ENCODE measurements at places on chromosomes 1 and 21.

GRCh38 chr1:95578462-95578861 is 344.5 kb downstream of the RWDD3 start:
- DNase-seq, result no peak

- no peak for DNase-seq
Measured at GRCh38 chr1:80113168-80114038, 1106.9 kb upstream of the ADGRL4 start.

GRCh38 chr1:172376431-172376830 is 44.1 kb upstream of the C1orf105 start:
- no peak for DNase-seq

GRCh38 chr21:44601596-44602462 is 1.4 kb downstream of the KRTAP10-7 start:
- peak; percentile 6 for DNase-seq

DNA sequence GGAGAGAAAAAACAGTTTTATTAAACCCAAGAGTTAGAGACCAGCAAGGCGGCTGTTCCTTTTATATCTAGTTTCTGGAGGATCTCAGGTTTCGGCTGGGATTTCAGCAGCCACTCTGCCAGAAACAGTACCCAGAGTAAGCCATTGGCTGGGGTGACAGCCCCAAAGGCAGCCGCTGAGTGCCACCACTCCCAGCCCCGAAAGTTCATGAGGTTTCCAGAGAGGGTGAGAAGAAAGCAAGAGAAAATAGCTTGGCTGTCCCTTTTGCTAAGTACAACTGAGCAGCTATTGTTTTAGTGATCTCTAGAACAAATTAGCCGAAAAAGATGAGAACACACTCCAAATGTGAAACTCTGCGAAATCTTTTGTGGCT is 1.2 kb downstream of the SH3BGR start:
- DNase-seq, result no peak

GRCh38 chr1:197198333-197198732 is 51.9 kb upstream of the ASPM start:
- no peak for DNase-seq

GRCh38 chr1:171965777-171966176 is 124.5 kb downstream of the DNM3 start:
- peak; percentile 1 for DNase-seq

- no peak for DNase-seq
Measured at GRCh38 chr1:191152776-191153175, 675.1 kb upstream of the BRINP3 start.

DNA sequence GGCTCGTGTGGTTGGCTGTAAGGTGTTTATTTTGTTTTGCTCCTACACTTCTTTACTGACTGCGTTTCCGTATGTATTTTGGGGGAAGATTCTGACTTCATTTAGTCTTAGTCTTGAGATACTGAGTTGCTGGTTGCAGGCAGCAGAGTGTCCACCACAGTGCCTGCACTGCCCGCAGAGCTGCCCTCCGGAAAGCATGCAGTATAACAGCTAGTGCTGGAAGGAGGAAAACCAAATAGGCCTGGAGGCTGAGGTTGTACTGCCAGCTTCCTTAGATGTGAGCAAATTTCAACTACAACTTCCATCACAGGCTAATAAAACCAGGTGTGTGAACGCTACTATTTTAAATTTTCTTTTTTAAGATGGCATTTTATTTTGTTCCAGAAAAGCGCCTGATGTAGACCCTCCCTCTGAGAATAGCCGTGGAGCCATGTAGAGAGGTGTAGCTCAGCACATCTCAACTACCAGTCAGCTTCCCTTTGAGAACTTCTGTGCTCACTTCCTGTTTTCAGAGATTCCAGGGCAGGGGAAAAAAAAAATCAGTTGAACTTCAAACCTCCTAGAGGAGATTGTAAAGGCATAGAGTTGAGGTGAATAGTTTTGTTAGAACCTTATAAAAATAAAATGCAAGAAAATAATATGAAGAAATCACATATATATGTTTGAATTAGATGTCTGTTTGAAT is 17.6 kb downstream of the LMO4 start:
- no peak for DNase-seq

GRCh38 chr1:2472109-2472508 is 4.0 kb upstream of the PLCH2 start:
- no peak for DNase-seq

GRCh38 chr21:39628385-39628784 is 15.6 kb downstream of the B3GALT5 start:
- no peak for DNase-seq

DNA sequence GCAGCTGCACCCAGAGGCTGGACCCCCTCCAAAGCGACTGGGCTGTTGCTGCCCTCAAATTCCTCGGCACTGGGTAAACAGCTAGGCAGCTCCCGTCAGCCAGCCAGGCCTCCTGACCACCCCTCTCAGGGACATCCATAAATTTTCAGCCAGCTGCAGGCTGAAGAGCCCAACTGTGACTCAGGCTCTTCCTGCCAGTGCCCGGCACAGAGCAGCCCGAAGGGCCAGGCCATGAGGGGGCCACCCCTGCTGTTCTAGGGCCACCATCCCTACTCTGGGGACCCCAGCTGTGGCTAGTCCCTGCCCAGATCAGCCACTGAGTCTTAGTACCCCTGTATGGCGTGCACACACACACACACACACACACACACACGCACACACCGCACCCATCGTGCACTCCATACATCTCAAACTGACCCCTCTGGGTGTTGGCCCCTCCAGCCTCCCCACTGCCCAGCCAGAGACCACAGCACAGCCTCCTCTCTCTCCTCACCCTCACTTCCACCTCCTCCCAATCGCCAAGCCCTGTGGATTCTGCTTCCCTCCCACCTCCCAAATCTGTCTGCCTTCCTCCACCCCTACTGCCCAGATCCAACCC is 6.2 kb upstream of the LAPTM5 start:
- DNase-seq, result peak; percentile 80

DNA sequence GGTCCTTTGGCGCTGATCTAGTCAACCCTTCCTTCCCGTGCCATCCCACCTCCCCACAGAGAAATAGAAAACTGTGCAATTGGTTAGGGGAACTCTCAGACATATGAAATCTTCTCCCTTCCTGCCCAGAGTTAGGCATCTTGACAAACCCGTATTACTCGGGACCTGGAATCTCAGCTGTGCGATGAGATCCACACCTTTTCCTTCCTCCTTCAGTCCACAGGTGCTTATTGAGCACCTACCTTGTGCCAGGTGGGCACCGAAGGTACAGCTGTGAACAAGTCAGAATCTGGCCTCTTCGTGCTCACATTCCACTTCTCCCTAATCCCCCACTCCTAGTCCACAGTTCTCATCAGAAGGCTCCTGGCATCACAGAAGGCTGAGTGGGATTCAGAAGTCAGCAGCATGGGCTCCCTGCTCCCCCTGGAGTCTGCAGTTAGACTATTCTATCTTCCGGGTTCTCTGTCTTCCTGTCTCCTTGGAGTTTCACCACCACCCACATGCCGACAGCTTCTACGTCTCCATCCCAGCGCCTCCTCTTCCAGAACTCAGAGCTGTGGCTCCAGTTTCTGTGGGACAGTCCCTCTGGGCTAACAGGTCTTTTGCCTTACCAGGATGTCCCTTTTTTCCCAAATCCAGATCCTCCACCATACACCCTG is 23.0 kb downstream of the KNCN start:
- no peak for DNase-seq

- no peak for DNase-seq
Measured at GRCh38 chr1:21539933-21540332, 30.7 kb downstream of the ALPL start.
